Neural progenitor cell (in vitro differentiated cells): ENCODE measurements at places on chromosomes 3 and 15.

GRCh38 chr3:154018100-154018696 lies 103.0 kb upstream of the ARHGEF26 start:
- peak; percentile 76 for DNase-seq

GRCh38 chr3:96776818-96777217 lies 37.6 kb upstream of the EPHA6 start:
- DNase-seq = no peak

DNA sequence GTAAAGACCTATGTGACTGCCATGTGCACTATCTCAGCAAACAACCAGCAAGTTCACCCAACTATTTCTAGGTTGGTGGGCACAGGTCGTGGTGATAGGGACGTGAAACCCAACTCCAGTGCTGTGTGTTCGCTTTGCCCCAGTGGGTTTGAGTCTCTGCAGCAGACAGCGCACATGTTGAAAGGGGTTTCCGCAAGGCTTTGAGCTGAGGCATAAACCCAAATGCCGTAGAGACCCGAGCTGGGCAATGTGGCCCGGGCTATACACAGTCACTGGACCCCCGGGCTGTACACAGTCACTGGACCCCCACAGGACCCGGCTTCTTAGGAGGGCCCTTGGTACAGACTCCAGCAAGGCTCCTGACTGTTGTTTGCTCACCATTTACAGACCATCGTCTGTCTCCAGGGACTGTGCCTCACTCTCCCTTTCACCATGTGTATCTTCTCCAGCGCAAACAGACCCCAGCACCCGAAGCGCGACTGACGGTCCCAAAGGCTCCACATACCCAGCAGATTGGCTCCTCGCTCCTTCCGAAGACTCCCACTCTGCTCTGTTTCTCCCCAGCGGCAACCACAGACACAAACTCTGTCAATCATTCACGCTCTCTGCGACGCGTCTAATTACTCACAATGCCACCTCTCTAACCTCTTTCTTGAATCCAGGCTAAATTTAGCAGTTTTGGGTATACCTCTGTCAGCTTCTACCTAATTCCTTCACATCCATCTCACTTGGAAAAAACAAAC lies 31.2 kb downstream of the PCSK6 start:
- no peak for DNase-seq

GRCh38 chr15:72562878-72563277 lies 88.7 kb downstream of the ARIH1 start:
- DNase-seq = no peak
